ENCODE measurements at places on chromosomes 4 and X. TPM values are rescaled to one million over a fixed set of nuclear protein-coding genes. Genes with fewer than 3 reads are reported as not detected.

DNA sequence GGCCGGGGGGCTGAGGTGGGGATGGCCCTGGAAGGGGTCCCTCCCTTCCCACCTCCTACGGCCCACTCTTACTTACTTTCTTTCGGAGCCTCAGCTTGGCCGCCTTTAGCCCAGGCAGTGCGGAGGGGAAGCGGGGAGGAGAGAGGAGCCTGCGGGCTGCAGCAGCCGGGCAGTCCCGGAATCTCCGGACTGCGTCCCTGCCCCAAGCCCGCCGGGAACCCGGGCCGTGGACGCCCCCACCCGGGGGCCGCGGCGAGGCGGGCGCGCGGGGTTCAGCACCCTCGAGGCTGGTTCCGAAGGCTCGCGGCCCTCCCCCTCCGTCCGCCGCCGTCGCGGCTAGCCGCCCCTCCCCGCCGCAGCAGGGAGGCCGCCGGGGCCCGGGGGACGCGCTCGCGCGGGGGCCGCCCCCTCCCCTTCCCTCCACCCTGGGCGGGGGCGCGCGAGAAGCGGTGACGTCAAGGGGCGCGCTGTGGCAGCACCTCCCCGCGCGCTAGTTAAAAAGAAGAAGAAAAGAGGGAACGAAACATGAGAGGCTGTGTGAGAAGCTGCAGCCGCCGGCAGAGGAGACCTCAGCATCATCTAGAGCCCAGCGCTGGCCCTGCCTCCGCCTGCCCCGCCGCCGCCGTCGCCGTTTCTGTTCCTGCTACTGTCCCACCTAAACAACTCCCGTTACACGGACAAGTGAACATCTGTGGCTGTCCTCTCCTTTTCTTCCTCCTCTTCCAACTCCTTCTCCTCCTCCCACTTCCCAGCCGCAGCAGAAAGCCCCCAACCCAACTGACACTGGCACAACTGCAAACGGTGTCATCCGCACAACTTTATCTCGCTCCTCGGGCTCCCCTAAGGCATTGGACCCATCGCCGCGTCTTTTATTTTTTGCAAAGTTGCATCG lies at the start of gene HHIP:
Gene HHIP, plus strand, starts transcription at position 526 of the 892 bp plus-strand sequence. CDS start 520 bp downstream, outside the sequence.
- no peak for DNase-seq

The ZAR1 gene
- total RNA-seq: not detected

- no peak for DNase-seq
These were observed 151.0 kb downstream of the PALLD start for GRCh38 chr4:168647646-168648375.

The ALB gene
- total RNA-seq: not detected

DNA sequence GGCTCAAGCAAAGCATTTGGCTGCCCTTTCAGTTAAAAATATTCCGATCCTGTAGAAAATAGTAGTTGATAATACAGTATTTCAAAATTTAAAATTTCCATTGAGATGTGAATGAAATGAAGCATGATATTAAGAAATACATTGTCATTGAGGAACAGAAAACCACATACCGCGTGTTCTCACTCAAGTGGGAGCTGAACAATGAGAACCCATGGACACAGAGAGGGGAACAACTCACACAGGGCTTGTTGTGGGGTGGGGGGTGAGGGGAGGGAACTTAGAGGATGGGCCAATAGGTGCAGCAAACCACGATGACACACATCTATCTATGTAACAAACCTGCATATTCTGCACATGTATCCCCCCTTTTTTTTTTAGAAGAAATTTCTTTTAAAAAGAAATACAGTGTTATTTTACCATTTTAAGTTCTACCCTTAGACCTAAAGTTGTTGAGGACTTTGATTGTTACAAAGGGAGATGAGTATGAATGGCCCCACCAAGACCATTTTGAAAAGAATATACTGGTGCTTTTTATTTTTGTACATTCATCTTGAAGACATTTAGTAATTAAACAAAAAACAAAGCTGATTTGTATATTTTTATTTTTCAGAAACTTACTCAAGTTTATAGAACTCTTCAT lies 52.0 kb upstream of the IL13RA1 start:
- no peak for DNase-seq

DNA sequence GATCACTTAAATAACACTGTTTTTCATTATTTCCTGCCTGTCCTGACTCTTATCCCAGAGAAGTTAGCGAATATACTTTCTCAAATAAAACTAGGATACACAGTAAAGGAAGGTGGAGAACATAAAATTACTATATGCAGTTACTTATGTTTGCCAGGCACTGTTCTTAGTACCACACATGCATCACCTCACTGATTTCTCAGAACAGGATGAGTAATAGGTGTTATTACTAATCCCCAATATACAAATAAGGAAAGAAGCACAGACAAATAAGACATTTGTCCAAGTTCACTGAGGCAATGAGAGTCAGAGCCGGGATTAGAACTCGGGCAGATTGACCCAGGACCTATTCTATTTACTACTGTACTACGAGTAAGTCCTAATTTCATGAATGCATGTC lies 91.7 kb downstream of the CORIN start:
- DNase-seq: no peak

- no peak for DNase-seq
These were observed 1.2 kb upstream of the CDK16 start for GRCh38 chrX:47217121-47217851.

DNA sequence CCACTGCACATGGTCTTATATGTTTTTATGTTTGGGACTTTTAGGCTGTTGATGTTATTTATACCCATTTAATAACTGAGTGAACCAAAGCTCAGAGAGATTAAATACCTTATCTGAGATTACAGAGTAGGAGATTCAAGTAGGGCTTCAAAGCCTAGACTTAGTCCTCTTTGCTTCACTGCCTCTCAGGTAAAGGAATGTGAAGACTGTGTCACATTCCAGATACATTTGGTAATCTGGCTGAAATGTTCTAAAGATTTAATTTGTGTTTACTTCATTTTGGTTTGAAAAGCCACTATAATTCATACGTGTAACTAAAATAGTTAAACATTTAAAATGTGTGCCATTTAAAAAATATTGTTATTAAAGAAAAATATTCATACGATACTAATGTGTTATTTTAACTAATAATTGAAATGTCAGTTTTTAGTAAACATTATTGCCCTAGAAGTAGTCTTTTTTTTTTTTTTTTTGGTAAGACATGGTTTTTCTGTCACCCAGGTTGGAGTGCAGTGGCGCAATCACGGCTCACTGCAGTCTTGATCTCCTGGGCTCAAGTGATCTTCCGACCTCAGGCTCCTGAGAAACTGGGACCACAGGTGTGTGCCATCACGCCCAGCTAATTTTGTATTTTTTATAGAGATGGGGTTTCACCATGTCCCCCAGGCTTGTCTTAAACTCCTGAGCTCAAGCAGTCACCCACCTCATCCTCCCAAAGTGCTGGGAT lies 54.3 kb downstream of the WWC2 start:
- no peak for DNase-seq

DNA sequence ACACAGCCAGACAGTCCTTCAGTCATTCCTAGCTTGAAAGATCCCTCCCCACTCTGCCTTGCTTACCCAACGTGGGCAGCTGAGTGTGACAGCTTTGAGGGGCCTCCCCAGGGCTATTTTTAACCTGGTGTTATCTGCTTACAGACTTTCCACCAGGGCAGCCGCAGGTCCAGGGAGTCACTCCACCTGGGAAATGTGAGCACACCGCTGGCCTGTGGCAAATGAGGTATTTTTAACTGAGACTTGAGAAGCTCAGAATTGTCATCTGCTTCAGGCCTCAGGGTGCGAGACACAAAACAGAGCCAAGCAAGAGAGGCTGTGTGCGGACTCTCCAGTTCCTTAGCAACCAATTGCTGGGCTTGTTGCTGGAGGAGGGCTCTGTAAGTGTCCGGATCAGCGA lies 13.0 kb downstream of the CORIN start:
- DNase-seq: no peak

The SFRP2 gene
- total RNA-seq: 1.4 TPM

- no peak for DNase-seq
These were observed 26.0 kb upstream of the ELF2 start for GRCh38 chr4:139202991-139203390.

DNA sequence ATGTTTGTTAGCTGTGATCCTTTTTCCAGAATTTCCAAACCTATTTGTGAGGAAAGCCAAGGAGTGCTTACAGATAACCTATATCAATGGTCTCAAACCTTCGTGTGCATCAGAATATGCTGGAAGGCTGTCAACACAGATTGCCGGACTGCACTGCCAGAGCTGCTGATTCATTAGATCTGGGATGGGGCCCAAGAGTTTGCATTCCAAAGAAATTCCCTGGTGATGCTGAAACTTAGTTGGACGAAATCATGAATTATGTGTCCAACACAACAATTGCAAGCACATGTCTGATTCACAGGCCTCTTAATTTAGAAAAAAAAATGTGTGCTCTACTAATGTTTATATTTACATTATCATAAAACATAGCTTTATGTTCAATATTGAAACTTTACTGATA lies 544.0 kb upstream of the AMOT start:
- no peak for DNase-seq

The KLHL13 gene
- total RNA-seq: 6.3 TPM

DNA sequence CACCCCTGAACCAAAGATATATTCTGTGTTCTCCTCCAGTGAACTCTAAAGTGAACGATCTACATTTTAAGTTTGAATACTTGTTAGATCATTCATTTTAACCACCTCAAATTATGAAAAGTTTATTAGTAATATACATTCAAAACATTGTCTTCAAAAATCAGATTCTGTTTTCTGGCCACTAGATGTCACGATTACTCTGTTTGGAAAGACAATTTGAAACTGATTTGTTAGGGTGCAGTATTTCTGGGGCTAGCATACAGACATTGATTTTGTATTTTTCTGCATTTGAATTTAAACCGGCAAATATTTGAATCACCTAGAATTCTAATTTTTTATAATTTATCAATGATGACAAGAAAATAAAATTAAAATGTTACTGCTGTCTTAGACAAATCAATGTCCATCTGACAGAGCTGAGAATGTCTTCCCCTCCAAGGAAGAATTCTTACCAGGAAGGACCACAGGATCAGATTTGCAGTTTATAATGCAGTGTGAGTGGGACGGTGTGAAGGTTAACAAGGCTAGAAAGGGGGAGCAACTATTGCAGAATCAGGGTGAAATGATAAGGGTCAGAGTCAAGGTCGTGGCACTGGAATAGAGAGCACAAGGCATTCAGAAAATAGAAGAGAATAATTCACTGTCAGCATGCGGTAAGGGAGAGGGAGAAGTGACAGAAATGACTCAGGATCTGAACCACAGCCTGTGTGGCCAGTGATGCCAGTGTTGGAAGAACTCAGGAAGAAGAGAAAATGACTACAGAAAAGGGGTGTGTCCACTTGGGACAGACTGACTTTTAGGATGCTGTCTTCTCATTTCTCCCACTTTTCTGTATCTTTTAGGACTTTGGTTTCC lies 91.6 kb downstream of the ANXA10 start:
- no peak for DNase-seq

GRCh38 chrX:30876367-30876766 lies 12.7 kb downstream of the TAB3 start:
- no peak for DNase-seq

- no peak for DNase-seq
These were observed 34.4 kb downstream of the PTTG2 start for GRCh38 chr4:37994569-37994968.

The MAGEC1 gene
- not detected for total RNA-seq

DNA sequence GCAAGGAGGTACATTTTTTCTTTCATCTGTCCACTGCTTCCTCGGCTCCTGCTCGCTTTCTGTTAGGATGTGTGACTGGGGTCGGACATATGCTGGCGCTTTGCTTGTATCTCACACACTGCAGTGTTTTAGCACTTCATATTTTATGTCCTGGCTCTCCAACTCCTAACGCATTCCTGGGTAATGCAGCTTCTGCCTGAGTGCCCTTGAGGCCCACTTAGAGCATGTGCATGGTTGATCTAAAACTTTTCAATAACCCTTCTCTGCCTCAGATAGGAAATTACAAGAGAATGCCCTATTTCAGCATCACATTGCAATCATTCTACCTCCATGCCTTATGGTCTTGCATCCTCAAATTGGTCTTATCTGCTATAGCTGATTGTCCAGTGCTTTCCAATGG lies 65.3 kb downstream of the NEIL3 start:
- no peak for DNase-seq

GRCh38 chr4:77220828-77221613 lies 64.0 kb downstream of the CCNG2 start:
- peak; percentile 70 for DNase-seq

- DNase-seq: no peak
These were observed 12.3 kb downstream of the MSX1 start for GRCh38 chr4:4871573-4872313.

- no peak for DNase-seq
These were observed 68.4 kb downstream of the GPAT3 start for GRCh38 chr4:83604321-83604720.

The HSFX1 gene
- total RNA-seq: 1.8 TPM

The CD40LG gene
- total RNA-seq: 0.16 TPM

GRCh38 chr4:58138786-58139668 lies 1028.8 kb upstream of the IGFBP7 start:
- no peak for DNase-seq

- no peak for DNase-seq
These were observed 912.5 kb upstream of the TENM3 start for GRCh38 chr4:181330654-181331201.

The SH3TC1 gene
- total RNA-seq: 13.9 TPM

- DNase-seq: no peak
These were observed 146.1 kb downstream of the NEXMIF start for GRCh38 chrX:74779175-74779574.

The SPARCL1 gene
- 501 TPM for total RNA-seq

DNA sequence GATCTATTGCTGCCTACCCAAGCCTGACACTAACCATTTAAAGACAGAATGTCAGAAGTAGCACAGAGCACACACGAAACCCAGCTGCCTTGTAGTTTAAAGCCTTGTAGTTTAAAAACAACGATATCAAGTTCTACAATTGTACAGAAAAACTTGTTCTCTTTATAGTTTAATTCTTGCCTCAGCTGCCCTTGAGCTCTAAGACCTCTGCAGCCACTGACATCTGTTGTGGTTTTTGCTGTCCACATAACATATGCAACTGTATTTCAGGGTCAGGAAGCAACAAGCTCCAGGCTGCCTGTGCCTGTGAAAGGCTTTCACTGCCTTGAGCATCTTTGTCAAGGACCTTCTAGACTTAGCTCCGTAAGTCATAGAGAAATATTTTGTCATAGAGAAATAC lies 227.2 kb downstream of the SPCS3 start:
- no peak for DNase-seq

The ARHGAP10 gene
- total RNA-seq: 36.1 TPM

The ENPP6 gene
- not detected for total RNA-seq

DNA sequence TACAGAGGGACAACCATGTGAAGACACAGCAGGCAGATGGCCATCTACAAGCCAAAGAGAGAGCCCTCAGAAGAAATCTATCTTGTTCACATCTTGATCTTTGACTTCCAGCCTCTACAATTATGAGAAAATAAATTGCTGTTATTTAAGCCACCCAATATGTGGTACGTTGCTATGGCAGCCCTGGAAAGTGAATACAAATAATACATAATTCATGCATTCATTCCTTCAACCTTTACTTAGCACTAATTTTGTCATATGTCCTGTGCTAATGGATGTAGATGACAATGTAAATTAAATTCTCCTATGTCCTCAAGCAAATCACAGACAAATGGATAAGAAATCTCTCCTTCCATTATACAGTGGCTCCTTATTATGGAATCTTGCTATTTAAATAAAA lies 361.6 kb downstream of the PACRGL start:
- DNase-seq: no peak

The LETM1 gene
- total RNA-seq: 32.1 TPM

The NLGN4X gene
- 6.1 TPM for total RNA-seq

GRCh38 chr4:37388681-37389365 lies 144.3 kb downstream of the NWD2 start:
- DNase-seq: no peak

- peak; percentile 65 for DNase-seq
These were observed at the start of gene GABRB1 for GRCh38 chr4:47031011-47031678. Gene GABRB1 (plus strand): TSS chr4:47031567.
